ENCODE measurements at places on chromosomes 12 and 14. TPM values are rescaled to one million over a fixed set of nuclear protein-coding genes. Genes with fewer than 3 reads are reported as not detected.

Gene SALL2
- 5.2 TPM for total RNA-seq

GRCh38 chr14:73757381-73757780 lies 43.2 kb upstream of the PNMA1 start:
- DNase-seq = no peak

Gene EFCAB11
- total RNA-seq = 3.3 TPM

Gene KRT80
- total RNA-seq = 5.5 TPM

DNA sequence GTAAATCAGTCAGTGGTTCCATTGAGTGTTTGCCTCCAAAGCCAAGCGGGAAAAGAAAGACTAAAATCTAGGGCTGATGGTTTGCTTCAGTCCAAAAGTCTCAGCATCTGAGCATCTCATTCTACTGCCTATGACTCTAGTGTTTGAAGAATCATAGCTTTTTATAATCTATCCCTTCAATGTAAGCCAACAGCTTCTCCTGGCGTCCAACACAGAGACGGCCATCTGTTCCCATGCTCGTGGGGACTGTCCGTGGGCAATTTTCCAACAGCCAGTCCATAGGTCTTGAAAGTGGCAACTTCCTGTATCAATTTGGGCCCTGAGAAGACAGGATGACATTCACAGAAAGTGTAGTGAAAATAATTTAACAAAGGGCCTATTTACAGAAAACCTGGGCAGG lies 544.4 kb upstream of the TMEM132C start:
- no peak for DNase-seq

- no peak for DNase-seq
Measured at GRCh38 chr14:75591987-75592575, 13.7 kb downstream of the FLVCR2 start.

Gene KRT75
- not detected for total RNA-seq

Gene SPTB
- total RNA-seq = 1.6 TPM

DNA sequence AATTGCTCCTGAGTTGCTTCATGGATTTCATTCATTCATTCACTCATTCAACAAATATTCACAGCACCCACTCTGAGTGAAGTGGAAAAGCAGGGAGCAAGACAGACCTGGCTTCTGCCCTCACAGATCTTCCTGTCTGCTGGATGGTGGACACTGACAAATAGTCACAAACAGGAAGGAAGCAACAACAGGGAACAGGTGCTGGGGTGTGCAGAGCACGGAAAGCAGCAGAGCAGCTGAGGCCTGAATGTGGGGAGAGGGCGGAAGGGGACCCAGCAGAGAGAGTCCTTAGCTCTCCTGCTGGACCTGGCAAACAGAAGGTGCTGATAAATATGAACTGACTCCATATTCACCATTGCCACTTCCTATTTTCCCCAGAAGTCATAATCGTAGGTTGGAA lies 54.4 kb downstream of the SETD3 start:
- DNase-seq = no peak

DNA sequence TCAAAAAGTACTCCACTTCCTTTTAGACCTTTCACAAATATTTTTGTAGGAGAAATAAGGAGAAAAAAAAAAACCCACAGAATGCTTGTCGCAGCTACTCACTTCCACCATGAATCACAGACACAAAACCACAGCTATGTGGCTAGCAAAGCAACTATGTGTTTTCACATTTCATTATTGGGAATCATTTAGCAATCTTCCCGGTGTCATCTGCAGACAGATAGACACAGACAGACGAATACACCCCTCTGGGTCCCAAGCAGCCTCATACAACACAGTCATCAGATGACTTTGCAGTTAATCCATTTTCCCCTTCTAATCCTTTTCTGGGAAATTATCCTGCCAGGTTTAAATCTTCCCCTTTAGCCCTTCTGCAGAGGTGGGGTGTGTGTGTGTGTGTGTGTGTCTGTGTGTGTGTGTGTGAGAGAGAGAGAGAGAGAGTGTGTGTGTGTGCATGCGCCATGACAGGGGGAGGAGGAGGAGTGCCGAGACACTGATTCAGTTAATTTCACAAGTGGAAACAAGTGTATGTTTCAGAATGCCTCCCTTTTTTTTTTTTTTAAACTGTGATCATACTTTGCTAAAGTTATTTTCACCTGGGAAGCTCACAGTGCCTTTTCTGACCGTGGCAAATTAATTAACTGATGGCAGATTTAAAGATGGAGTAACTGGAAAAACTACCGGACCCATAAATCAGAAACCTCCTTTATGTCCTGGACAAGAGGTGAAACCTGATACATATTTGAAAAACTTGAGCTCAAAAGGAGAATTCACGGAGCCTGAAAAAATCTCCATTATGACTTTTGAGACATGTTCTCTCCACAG lies 39.9 kb downstream of the LTBP2 start:
- DNase-seq = no peak

Gene BCL11B
- 0.56 TPM for total RNA-seq

DNA sequence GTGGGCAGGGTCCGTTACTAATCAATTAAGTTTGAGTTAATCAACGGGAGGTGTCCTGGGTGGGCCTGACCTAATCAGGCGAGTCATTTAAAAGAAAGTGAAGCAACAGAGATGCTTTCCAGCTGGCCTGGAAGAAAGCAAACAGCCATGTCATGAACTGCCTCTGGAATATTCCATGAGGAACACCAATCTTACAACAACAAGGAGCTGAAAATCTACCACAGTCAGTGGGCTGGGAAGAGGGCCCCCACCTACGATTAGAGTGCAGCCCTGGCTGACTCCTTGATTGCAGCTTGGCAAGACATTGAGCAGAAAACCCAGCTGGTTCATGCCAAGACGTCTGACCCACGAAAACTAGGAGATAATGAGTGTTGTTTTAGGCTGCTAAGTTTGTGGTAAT lies 56.2 kb downstream of the SSPN start:
- no peak for DNase-seq

Gene KRT73
- not detected for total RNA-seq

DNA sequence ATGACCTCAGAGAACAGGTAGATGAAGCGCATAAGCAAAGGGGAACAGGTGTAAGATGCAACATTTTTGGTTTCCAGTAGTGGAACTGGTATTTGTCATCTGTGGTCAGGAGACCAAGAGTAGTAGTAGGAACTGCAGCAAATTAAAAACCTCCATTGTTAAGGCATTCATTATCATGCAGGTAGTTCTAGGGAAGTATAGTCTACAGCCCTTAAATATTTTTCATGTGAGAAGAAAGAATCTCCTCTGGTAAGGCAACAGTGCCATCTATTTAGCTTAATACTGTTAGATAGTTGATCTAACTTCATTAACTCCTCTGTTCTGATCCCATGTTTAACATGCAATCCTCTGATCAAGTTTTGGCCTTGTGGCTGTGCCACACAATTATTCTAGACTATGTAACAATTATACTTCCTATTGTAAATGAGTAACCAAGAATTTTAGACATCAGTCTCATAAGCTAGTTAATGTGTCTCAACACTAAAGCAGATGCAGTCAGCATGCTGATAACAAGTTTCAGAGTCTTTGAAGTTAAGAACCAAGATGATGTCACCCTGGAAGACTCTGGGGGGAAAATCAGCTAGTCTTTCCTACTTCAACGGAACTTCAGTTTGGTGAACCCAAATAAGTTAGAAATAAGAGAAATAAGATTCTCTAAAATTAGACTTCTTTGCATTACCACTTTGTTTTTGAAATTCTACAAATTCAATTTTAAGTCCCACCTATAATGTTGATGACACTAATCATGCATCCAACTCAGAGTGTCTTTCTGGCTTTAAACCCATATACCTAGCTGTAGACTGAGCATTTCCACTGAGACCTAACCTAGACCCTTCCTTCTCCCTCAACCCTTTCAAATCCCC lies 70.9 kb downstream of the STXBP6 start:
- DNase-seq = no peak

- DNase-seq = no peak
Measured at GRCh38 chr12:116710370-116711150, 27.3 kb downstream of the SPRING1 start.

GRCh38 chr12:50936821-50937530 lies 15.4 kb upstream of the HIGD1C start:
- no peak for DNase-seq

Gene NEUROD4
- not detected for total RNA-seq

- DNase-seq = no peak
Measured at GRCh38 chr14:72013721-72014345, 81.6 kb downstream of the RGS6 start.

Gene FAIM2
- 6.1 TPM for total RNA-seq

DNA sequence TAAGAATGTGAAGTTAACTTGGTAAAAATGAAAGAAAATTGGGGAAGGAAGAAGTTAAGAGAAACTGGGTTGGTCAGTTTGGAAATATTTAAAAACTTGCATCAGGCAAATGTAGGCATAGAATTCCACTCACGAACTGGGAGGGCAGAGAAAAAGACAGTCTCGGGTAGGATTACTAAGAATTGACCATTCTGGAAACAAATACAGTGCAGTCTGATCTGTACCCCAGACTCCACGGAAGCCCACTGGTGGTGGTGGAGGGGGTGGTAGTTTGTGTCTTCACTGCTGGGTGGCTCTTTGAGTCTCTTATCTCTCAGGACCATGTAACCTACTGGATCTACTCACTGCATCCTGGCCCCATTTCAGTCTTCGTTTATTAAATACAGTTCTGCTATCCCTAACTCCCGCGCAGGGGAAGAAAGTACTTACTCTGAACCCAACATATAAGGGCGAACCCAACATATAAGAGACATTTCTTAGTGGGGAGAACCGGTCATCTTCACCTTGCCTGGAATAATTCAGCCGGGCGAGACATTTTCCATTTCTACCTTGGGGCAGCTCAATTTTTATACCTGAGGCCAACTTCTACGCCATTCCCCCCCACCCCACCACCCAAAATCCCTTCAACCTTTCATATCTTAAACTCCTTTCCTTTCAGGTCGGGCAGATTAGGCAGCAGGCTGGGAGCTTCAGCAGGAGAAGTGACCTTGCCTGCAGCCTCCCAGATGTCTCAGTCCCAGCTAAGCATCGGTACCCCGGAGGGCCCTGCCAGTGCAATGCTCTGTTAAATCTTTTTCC lies 1.7 kb downstream of the SLC2A3 start:
- DNase-seq = no peak

GRCh38 chr12:109247831-109248654 lies 61.0 kb downstream of the FOXN4 start:
- DNase-seq = no peak

GRCh38 chr12:2613326-2614073 lies 181.3 kb upstream of the FKBP4 start:
- no peak for DNase-seq

DNA sequence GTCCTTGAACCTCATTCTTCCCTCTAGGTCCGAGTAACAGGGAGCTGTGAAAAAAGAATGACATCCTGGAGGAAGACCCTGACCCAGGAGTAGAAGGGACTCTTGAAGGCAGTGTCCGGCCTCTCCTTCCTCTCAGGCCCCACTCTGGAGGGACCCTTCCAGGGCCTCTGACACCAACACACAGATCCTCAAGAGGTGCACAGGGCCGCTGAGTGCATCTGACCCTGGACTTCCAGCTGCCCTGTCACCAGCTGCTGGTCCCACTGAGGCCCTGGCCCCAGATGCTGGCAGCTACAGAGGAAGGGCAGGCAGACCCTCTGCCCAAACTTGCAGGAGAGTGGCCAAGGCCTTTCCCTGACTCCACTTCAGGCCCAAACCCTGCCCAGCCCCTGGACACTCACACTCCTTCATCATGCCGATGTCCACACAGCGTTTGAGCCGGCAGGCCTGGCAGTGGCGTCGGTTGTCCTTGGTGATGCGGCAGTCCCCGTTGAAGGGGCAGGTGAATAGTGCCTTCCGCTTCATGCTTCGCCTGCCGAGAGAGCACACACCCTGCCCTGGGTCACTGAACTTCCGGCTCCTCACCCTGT lies 40.1 kb downstream of the VDR start:
- no peak for DNase-seq

GRCh38 chr14:59262717-59263454 lies 74.4 kb downstream of the DAAM1 start:
- DNase-seq = no peak

DNA sequence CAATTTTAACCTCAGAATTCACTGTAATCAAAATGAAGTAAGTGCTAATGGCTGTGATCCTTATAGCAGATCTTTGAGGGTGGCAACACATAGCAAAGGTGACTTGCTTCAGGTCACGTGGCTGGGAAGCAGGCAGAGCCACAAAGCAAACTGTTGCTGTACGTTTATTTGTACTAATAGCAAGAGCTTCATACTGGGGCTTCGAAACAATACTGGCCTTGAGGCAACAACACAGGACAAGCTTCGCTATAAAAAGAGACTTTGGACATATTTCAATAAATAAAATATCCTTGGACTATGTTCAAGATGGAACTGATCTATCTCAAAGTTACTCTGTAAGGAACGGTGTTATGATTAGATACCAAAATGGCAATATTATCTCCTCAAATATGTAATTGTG lies 44.6 kb downstream of the MSRB3 start:
- no peak for DNase-seq

Gene CCDC38
- total RNA-seq = not detected

GRCh38 chr12:26331960-26332359 lies 136.6 kb downstream of the SSPN start:
- DNase-seq = no peak

GRCh38 chr14:69153873-69154270 lies 953 bp upstream of the DCAF5 start:
- no peak for DNase-seq

DNA sequence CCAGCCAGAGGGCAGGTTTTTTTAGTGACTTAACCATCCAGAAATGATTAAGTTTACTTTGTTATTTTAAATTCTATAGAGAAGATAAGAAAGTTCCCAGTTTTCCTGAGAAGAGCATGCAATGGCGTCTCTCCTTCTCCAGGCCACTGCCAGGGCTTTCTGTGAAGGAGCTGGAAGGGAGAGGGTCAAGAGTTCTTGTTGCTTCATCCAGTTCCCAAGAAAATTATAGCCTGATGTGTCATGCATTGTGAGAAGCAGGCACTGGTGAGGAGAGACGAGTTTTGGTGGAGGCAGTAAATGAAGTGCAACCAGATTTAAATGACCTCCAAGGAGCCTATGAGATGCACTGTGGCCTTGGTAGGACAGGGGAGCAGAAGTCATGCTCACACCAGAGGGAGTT lies 14.2 kb downstream of the ELK3 start:
- DNase-seq = no peak

Data from omental fat pad (tissue), 4 donors.